ENCODE measurements at places on chromosomes 16 and 17.

DNA sequence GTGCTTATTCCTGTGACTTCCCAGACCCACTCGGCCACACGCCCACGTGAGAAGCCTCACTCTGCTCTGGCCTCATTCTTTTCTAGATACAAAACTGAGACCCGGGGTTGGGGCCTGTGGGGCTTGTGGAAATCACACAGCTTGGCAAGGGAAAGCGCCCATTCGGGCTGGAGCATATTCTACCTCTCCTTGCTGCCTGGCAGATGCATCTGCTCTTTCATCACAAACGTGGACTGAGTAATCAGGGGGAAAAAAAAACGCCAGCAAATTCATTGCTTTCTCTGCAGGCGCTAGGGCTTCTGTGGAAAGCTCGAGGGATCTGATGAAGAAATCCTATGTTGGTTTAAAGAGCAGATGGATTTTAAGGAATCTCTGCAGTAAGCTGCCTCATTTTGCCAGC lies 44.4 kb downstream of the DNAH9 start:
- DNase-seq = no peak

- no peak for DNase-seq
Observed at GRCh38 chr17:54405826-54406225, 494.8 kb upstream of the TOM1L1 start.

- no peak for DNase-seq
Observed at GRCh38 chr17:42809250-42809649, 10.6 kb downstream of the CNTD1 start.

DNA sequence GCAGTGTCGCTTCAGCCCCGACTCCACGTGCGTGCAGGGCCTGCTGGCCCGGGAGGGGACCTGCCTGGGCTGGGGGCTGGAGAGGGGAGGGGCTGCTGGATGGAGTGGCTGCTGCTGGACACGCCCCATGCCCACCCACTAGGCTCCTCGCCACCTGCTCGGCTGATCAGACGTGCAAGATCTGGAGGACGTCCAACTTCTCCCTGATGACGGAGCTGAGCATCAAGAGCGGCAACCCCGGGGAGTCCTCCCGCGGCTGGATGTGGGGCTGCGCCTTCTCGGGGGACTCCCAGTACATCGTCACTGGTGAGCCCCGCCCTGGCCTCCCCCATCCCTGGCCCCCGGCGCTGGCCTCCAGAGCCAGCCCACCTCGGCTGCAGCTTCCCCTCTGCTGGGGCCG lies 2.4 kb downstream of the BRICD5 start:
- DNase-seq = no peak

GRCh38 chr17:8905331-8905730 lies 37.9 kb upstream of the PIK3R6 start:
- no peak for DNase-seq

DNA sequence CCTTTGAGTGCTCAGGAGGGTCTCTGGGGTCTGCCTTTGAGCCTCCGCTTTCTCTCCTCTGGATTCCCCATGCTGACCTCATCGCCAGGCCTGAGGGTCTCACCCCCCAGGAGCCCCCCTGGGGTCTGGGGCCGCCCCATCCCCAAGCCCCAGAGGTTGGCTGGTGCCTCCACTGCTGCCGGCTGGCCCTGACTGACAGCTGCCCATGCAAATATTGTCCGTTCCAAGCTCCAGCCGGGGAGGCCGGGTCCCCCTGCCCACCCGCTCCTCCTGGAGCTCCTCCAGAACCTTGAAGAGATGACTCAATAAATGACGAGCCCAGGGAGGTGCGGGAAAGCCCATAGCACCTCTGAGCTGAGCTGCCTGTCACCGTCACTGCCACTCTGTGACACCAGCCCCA lies 173.8 kb downstream of the RBFOX3 start:
- no peak for DNase-seq

Data from GM12878 (cell line).